ENCODE measurements at places on chromosomes 7 and 10.

DNA sequence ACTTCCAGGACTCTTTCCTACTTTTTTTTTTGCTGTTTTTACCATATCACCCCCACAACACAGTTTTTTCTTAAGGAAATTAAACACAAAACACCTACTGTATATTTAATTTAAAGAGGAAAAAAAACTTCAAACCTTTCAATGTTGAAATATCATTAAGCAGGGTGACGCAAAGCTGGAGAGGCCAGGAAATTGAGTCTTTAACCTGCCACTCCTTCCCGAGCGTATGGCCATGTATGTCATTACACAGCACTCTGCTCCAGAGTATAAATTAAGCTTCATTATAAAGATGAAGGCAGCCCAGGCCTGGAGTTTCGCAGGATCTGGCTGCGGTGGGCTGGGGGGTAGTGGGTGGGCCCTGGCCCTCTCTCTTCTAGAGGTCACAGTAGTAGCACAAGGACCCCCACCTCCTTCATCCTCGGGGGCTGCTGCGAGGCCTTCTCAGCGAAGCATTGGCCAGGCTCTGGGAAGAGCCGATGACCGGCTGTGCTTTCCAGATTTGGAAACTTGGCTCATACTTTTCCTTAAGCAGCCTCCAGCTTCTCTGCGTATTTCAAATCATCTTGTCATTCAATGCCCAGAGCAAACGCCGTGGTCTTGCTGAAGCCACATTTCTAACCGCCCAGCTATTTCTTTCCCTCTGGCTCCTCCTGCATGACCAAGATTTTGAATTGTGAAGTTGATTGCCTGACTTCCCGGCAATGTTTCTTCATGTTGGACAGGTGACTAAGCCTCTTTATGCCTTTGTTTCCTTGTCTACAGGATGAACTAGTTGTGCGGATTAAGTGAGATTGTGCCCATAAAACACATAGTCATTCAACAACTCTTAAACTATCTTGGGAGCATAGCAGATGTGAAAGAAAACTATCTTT lies 765.1 kb downstream of the SUGCT start:
- DNase-seq: no peak

GRCh38 chr10:118058371-118058770 lies 11.6 kb upstream of the RAB11FIP2 start:
- DNase-seq: no peak

DNA sequence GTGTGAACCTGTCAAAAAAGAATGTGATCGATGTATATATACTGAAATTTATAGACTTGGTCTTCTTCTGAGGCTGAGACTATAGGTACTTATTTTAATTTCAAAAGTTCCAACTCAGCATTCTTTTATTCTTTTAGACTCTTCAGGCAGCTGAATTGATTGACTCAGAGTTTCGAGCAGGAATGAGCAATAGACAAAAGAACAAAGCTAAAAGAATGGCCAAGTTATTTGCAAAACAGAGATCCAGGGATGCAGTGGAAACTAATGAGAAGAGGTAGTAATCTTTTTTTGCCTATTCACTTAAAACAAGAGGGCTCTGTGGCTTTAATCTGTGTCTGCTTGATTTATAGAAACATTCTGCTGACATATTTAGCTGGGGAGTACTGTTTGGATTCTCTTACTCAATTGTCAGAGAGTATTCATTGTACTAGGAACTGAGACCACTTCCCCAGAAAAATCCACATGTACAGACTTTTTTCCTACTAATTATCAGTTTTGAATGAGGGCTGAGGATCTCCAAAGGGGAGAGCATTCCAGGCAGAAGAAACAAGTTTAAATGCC lies 30.1 kb downstream of the BTAF1 start:
- no peak for DNase-seq

GRCh38 chr10:49612513-49613164 lies 1.2 kb upstream of the CHAT start:
- no peak for DNase-seq

DNA sequence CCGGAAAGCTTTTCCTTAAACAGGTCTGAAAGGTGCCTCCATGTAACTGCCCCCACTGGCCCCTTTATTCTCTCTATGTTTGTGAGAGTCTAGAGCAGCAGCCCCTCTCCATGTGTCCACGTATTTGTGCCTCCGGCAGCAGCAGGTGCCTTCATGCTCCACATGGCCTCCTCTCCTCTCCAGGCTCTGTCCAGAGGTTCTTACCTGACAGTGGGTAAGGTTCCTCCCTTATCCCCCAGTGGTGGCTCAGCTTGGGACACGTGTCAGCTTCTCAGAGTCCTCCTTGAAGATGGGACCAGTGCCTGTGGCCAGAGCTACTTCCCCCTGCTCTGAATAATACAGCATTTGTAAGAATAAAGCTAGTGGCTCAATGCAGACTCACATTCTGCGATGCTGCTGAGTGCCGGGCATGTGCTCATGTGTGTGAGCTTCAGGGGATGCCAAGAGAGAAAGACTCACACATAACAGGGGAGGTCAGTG lies 7.9 kb downstream of the CALML3 start:
- DNase-seq: no peak

- no peak for DNase-seq
Measured at GRCh38 chr7:47428768-47429472, 153.0 kb downstream of the TNS3 start.

DNA sequence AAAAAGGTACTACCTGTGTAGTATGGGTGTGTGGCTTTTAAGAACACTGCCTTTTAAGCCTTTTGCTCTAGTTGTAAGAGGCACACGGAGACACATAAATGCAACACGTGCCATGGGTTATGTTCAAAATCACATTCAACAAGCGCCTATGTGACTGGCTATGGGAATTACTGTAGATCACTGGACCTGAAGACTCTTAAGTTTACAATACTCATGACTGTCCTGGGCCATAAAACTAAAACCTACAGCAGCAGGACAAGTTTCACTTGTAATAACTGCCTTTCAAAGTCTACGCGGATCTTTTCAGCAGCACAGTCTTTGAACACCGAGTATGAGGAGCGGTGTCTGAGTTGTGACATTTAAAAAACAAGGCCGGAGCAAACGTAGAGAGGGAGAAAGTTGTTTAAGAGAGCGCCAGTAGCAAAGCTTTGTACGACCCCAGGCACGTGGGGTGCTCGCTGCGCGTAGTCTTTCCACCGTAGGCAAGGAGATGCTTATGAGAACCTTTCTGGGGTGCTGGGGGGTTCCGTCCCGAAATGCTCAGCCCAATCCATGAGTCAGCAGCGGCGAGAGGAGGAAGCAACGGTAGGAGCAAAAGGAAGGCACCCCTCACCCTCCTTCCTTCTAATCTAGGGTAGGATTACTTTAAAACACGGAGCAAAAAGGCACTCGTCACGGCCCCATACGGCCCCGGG lies 662 bp downstream of the DNAJC2 start:
- DNase-seq: no peak

DNA sequence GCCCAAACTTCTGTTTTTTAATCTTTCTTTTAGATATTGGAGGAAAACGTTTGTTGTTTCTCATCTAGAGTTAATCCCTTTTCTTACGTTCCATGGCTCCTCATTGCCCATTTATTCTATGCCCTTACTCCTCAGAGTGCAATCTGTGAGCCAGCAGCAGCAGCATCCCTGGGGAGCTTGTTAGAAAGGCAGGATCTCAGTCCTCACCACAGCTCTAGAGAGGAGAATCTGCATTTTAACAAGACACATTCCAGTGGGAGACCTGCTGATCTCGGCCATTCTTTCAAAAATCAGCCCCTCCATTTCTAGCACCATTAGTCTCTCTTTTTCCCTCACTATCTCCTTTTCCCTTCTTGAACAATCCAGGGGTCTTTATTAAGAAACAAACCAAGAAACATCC lies 84.4 kb upstream of the NOBOX start:
- no peak for DNase-seq

GRCh38 chr7:154985230-154985629 lies 17.7 kb downstream of the PAXIP1 start:
- no peak for DNase-seq

- DNase-seq: no peak
Measured at GRCh38 chr7:158631574-158632195, 44.1 kb upstream of the PTPRN2 start.

GRCh38 chr7:138979226-138979979 lies 1.8 kb downstream of the KIAA1549 start:
- DNase-seq: peak; percentile 11

DNA sequence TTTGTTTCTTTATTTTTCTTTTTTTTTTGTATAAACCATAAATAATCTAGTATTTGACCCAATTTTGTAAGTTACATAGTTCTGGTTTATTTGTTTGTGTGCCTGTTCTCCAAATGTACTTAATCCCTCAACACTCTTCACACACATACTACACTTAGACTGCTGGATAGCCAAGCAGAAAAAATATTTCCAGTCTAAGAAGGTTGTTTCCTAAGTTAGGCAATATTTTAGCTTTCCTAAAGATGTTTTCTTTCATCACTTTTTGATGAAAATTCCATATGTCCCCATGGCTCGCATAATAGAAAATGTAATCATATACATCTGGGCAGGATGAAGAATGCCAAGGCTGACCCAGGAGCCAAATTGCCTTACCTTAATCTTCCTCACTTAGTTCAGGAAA lies 105.3 kb downstream of the PPP1R3A start:
- no peak for DNase-seq

DNA sequence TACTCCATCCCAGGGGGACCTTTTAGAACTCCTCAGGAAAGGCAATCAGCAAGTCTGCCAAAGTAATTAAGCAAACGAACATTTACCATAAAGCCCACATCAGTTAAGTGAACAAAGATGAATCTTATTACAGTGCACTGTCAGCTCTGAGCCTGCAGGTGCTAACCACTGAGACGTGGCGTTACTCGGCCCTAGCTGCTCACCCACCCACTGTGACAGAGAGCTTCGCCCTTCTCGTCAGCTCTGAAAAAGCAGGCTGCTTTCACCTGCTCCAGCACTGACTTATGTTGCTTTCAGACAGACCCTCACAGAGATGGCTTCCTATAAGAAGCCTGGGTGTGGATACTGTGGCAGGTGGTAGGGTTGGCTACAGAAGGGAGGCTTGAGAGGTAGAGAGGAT lies 57.7 kb upstream of the KCNIP2 start:
- DNase-seq: no peak

DNA sequence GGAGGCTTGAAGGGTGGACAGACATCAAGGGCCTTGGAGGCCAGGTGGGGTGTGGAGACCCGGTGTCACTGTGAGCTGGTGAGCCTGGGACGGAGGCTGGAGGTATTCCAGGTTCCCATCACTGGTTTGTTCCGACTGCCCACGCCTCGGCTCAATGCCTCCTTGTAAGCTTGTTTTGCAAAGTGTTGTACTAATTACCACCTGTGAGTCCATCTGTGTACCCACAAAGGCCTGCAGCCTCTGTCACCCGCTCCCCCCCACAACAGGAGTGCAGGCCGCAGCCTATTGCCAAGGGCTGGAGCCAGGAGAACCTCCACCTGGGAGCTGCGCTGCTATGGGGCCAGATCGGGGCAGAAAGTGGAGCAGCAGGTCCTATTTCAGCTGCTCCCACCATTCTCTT lies 521.8 kb upstream of the DPP6 start:
- no peak for DNase-seq

DNA sequence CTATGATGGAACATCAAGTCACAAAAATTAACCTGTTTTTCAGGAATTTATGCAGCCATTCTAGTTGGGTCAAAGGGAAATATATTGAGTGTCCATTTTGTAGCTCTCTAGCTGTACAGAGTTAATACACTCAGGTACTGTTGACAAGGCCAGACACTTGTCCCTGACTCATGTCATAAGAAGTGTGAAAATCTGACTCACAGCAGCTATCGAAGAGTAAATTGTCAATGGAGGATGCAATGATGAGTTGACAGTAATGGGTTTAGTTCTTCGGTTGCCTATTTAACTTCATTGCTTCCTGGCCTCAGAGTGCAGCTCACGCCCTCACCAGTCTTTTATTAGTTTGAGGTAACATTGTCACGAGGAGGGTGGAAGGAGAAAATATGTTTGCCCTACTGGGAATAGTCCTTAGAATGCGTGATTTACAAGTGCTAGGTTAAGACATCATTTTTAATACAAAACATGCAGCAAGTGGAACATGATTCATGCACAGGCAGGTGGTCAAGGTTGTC lies 255.1 kb downstream of the XPNPEP1 start:
- no peak for DNase-seq

DNA sequence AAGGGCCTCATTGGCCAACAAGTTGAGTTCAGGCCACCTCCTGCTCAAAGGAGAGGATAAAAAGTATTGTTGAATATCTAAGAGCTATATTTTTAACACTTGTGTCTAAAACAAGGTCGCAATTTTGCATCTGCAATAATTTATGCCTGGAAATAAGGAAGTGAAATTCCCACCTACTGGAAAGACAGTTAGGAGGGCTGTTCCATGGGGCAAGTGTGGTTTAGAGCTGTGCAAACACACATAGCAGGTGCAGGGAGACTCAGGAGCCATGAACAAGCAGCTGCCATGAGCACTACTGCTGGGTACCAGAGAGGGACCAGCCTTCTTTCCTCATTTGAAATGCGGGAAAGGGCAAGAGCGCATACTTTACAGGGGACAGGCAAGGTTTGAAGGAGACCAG lies 35.5 kb upstream of the IKZF1 start:
- DNase-seq: no peak

- no peak for DNase-seq
Measured at GRCh38 chr10:1116696-1117280, 60.6 kb downstream of the WDR37 start.

GRCh38 chr7:131482800-131483199 lies 73.6 kb downstream of the PODXL start:
- no peak for DNase-seq

DNA sequence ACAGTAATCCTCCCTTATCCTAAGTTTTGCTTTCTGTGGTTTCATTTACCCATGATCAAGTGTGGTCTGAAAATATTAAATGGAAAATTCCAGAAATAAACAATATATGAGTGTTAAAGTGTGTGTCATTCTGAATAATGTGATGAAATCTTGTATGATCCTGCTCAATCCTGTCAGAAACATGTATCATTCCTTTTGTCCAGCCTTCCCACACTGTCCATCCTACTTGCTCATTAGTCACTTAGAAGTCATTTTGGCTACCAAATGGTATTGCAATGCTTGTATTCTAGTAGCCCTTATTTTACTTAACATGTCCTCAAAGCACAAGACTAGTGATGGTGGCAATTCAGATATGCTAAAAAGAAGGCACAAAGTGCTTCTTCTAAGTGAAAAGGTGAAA lies 1211.2 kb upstream of the SORCS1 start:
- DNase-seq: no peak

GRCh38 chr7:139995017-139995915 lies 67.5 kb downstream of the PARP12 start:
- no peak for DNase-seq

GRCh38 chr10:62182595-62182994 lies 86.0 kb downstream of the RTKN2 start:
- no peak for DNase-seq

- peak; percentile 46 for DNase-seq
Measured at GRCh38 chr7:100568896-100569844, 4.5 kb downstream of the SAP25 start.

- no peak for DNase-seq
Measured at GRCh38 chr10:27736396-27736795, 9.2 kb downstream of the MKX start.

DNA sequence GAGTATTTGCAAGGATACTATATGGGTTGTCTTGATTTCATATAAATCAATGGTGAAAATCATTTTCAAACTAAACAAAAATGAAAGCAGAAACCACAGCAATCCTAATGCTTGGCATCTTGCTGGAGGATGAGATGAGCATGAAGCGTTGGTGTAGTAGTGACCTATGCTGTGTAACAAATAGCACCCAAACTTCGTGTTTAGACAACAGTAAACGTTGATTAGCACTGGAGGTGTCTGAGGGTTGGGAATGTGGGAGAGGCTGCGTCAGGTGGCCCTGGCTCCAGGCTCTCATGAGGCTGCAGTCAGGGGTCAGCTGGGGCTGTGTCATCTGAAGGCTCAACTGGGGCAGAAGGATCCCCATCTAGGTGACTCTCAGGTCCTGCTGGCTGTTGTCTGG lies 67.8 kb downstream of the MICALL2 start:
- no peak for DNase-seq

All from CD4-positive, alpha-beta memory T cell (primary cell).